ENCODE measurements at places on chromosomes 5 and 9.
A peak's percentile ranks its signal among the peaks of the same experiment; 100 is the strongest.

DNA sequence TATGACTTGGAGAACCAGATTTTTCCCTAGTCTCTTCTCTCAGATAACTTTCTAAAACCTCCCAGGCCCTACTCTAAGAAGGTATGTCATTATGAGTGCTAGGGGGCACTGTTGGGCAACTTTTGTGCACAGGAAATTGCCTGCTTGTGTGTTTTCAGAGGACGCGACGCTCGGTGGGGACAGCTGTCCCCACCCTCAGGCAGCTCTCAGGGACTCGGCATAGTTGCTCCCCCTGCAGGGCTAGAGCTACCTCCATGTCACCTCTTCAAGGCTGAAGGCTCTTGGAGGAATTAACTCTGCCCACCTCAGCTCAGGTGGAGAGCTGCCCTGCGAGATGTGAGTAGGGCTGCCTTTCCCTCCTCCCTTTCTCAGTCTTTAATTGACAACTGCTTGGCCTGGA is 10.2 kb upstream of the TIFAB start:
- DNase-seq, result peak; percentile 63

- DNase-seq, result no peak
Observed at GRCh38 chr9:38274800-38275199, 117.7 kb upstream of the ALDH1B1 start.

DNA sequence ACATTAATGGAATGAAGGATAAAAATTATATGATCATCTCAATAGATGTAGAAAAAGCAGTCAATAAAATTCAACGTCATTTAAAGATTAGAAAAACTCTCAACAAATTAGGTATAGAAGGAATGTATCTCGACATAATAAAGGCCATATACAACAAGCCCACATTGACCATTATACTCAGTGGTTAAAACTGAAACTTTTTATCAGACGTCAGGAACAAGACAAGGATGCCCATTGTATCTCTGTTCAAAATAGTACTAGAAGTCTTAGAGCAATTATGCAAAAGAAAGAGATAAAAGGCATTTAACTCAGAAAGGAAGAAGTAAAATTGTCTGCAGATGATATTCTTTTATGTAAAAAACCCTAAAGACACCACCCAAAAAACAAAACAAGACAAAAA is 40.8 kb downstream of the C9 start:
- no peak for DNase-seq

DNA sequence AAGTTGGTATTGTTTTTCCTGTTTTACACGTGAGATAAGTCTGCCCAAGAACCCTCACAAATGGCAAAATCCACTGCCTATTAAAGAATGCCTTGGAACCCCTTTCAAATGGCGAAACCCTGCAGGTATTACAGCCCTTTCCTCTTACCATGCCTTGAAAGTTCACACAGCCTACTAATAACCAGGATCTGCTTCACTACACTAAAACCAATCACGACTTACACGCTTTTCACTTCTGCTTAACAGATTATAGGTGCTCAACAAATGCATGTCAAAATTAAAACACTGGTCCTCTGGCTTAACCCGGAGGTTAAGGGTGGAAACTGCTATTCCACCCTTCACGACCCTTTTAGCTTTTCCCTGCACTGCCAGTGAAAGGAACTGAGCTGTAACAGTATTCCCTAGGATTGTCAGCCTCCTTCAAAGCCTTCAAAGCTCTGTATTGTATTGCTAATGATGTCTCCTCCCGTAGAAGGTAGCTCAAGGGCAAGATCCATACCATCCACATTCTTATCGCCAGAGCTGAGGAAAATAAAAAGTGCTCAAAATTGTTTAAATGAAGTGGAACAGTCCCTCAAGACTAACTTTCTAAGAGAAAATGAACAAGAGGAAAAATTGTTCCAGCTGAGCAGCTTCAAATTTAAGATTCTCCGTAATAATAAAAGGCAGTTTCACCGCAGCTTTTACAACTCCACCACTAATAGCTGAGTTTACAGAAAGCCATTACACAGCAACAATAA is 997 bp downstream of the AUH start:
- no peak for DNase-seq

DNA sequence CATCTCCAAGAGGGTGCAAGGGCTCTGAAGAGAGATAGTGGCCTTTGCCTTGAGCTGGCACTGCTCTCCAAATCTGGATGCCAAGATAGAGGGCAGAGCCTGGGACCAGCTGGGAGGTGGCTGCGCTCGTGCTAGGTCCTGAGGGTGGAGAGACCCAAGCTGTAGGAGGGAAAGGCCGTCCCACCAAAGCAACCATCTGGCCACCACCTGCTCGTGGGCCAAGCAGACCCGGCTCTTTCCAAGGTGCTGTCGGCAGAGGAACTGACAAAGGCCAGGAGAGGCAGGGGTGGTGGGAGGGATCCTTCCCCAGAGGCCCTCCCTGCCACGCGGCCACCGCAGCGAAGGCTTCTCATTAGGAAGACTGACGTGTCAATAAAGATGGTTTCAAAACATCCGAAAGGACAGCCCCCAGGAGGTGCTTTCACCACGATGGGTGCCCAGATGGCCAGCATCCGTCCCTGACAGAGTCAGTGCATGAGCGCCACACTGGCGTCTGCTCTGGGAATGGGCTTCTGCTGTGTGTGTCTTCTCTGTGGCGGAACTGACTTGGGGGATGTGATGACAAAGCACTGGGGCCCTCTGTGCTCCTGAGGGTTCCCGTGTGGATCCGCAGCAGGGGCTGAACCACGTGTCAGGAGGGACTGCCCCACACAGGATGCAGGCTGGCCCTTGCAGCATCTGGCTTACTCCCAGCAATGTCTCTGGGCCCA is 213.5 kb downstream of the FANCC start:
- no peak for DNase-seq

DNA sequence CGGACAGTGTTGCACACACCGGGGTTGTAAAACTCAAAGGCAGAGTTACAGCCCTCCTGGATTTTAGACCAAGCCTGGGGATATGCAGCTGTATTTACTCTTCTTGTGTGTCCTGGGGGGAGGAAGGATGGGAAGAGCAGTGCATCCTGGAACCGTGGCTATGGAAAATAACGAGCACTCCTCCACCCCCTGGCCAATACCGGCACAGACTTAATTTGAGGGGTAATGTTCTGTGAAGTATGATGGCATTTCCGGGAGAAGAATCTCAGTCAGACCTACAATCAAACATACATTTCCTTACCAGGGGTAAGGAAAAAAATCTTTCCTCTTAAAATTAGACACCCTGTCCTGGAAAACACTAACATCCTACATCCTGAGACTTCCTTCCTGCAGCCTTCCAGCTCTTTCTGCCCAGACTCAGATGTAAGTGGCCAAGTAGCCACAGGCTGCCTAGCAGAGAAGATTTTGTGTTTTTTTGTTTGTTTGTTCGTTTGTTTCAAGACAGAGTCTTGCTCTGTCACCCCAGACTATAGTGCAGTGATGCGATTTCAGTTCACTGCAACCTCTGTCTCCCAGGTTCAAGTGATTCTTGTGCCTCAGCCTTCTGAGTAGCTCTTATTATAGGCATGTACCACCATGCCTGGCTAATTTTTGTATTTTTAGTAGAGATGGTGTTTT is 11.0 kb upstream of the ERMP1 start:
- DNase-seq, result no peak

DNA sequence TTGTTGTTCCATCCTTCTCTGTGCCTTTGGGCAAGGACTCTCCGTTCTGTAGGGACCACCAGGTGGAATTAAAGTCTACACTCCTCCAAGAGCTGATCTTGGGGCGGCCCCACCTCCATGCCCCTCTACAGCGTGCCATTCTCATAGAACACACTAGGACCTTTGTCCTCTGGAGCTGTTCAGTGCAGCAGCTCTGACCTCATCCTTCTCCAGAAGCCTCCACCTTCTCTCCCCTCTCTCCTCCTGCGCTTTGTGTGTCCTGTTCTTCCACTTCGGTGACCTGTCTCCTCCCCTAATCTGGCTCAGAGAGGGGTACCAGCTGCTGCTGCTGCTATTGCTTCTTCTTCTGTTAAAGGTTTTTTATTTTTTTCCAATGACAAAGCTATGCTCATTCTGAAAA is 1.8 kb upstream of the MACROH2A1 start:
- DNase-seq, result no peak

GRCh38 chr9:6842584-6842947 is 84.8 kb downstream of the KDM4C start:
- no peak for DNase-seq

DNA sequence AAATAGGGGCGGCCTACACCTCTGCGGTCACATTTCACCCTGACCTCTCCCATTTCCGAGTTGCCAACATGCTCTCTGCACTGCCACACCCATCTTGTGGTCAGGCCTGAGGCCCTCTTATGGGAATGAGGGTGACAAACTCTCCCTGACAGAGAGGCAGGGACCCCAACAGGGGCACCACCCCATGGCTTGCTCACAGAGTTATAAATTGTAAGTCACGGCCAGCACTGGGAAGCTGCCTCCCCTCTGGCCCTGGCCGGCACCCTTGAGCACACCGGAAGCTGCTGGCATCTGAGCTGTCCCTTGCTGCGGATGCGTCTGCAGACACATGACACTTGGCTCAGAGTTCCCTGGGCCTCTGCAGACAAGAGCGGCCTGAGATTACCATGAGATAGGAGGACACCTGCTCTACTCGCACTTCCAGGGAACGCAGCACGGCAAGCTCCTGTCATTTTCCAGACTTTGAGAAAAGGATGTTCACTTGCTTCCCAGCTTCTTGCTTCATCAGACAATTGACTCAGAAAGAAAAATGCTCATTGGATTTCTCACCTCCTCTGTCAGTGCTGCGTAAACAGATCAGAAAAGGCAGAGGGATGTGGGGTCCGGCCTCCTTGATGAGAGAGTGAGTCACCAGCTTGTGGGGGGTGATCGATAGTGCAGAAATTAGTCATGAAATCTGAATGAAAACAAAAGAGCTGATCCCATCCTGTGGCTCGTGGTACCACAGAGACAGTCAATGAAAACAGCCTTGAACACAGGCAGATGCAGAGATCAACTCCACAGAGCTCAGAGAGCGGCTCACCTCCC is 269.8 kb downstream of the SYK start:
- no peak for DNase-seq

- DNase-seq, result no peak
Observed at GRCh38 chr5:152329761-152330283, 75.3 kb downstream of the NMUR2 start.

- no peak for DNase-seq
Observed at GRCh38 chr9:89988458-89988857, 383.6 kb downstream of the GADD45G start.

GRCh38 chr5:174317256-174317894 is 271.9 kb downstream of the NSG2 start:
- DNase-seq, result no peak

DNA sequence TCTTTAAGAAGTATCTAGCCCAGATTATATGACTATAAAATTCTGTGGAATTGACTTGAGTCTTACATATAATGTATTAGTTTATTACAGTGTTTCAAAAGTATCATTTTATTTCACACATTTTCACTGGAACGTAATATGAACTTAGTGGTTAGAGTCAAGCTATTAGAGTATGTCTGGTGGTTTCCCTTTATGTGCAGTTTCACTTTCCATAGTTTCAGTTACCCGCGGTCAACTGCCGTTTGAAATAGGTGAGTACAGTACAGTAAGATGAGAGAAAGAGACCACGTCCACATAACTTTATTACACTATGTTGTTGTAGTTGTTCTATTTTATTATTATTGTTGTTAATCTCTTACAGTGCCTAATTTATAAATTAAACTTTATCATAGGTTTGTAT is 50.5 kb downstream of the COMMD10 start:
- no peak for DNase-seq

DNA sequence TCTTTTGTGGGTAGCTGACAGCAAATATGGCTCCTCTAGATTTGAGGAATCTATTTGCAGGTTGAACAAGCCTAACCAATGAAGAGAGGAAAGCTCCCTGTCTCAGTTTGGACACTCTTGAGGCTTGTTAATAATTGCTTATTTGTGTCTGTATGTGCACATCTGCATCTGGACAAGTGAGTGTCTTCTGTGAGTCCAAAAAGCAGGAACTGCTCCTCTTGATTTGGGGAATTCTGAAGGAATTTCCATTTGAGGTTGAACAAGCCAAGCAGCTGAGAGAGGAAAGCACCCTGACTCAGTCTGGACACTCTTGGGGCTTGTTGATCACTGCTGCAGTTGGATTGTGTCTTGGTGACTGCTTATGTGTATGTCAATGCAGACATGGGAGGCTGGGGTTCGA is 211.6 kb downstream of the DTWD2 start:
- no peak for DNase-seq

- DNase-seq, result no peak
Observed at GRCh38 chr5:18675041-18675440, 1040.8 kb downstream of the TAF11L14 start.

- DNase-seq, result no peak
Observed at GRCh38 chr9:312596-313320, 98.1 kb downstream of the DOCK8 start.

DNA sequence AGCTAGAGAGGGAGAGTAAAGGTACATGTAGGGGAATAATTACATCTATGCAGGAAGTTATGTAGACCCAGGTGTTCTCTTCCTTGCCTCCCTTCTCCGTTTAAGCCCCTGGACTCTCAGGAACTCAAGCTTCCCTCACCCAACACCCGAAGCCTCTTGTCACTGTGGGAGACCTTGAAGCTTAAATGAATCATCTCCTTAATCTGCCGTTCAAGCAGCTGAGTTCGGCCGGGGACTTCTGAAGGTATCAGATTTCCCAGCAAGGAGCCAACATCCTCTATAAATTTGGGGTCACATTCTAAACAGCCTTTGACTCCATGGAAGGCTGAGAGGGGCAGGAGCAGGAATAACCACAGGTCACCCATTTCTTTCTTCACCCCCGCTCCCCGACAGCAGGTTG is 412 bp downstream of the IZUMO3 start:
- no peak for DNase-seq

DNA sequence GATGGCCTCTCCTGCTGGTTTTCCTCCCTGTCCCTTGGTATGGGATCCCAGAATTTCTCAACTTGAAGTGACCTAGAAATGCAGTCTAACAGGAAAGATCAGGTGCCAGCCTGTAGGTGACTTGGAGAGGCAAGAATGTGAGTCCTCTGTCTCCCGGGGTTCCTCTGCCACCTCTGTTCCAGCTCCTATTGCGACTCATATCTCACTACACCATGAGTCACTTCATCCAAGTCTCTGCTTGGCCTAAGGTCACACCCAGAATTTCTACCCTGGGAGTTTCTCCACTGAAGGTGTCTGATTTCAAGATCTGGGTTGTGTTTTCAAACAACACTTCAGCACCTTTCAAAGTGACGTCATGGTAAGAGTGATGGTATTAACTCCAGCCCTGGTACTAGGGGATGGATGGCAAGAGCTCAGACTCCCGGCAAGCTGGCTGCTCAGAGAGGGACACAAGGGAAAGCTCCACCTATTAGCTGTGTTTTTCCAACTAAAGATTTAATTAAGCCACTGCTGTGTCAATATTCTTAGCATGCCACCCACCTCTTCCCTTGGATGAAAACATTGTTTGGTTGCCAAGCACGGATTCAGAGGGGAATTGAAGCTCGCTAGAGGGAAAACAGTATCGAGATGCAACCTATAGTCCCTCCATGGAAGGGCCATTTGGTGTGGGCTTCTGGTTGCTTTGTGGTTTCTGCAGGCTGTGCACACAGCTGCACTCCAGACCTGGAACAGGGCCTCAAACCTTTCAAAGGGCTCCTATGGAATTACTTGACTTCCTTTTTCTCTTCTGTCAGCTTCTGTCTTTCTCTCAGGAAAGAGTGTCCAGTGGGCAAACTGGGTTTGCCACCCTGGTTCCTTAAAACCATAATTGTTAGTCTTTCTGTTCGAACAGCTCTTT is 205.7 kb downstream of the GAS1 start:
- DNase-seq, result no peak

- DNase-seq, result no peak
Observed at GRCh38 chr5:91586232-91586631, 203.1 kb upstream of the ARRDC3 start.
